Stimulated activated naive CD8-positive, alpha-beta T cell treated with anti-CD3 and anti-CD28 coated beads, Interleukin-15, Interleukin-2, amounts not matched to agents 100 U/mL and 50 U/mL, for 24 hours (primary cell): ENCODE measurements at places on chromosomes 5 and 9.

- DNase-seq, result no peak
Observed at GRCh38 chr5:74042559-74042958, 416.6 kb downstream of the ARHGEF28 start.

- no peak for DNase-seq
Observed at GRCh38 chr9:125435776-125436612, 174.4 kb downstream of the GAPVD1 start.

GRCh38 chr5:144333336-144333920 is 162.8 kb downstream of the KCTD16 start:
- no peak for DNase-seq

- peak; percentile 67 for DNase-seq
Observed at GRCh38 chr9:129867136-129868022, 32.1 kb downstream of the USP20 start.

DNA sequence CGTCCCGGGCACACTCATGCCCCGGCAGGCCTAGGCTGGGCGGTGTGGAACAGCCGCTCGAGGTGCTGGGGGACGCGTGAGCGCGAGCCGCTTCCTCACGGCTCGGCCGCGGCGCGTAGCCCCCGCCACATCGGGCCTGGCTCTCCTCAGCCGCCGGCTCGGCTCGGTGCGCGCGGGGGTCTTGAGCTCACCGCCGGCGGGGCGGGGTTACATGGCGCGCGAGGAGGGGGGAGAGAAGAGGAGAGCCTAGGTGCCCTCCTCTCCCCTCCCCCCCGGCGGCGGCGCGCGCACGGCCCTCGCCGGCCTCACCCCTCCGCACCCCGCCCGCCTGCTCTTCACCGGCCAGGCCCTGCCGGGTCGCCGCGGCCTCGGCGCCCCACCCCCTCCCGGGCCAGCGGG is 7.7 kb downstream of the RANBP6 start:
- peak; percentile 83 for DNase-seq
